ENCODE measurements at places on chromosomes 6 and 20.

GRCh38 chr6:108732091-108732870 is 115.9 kb upstream of the ARMC2 start:
- DNase-seq, result no peak

DNA sequence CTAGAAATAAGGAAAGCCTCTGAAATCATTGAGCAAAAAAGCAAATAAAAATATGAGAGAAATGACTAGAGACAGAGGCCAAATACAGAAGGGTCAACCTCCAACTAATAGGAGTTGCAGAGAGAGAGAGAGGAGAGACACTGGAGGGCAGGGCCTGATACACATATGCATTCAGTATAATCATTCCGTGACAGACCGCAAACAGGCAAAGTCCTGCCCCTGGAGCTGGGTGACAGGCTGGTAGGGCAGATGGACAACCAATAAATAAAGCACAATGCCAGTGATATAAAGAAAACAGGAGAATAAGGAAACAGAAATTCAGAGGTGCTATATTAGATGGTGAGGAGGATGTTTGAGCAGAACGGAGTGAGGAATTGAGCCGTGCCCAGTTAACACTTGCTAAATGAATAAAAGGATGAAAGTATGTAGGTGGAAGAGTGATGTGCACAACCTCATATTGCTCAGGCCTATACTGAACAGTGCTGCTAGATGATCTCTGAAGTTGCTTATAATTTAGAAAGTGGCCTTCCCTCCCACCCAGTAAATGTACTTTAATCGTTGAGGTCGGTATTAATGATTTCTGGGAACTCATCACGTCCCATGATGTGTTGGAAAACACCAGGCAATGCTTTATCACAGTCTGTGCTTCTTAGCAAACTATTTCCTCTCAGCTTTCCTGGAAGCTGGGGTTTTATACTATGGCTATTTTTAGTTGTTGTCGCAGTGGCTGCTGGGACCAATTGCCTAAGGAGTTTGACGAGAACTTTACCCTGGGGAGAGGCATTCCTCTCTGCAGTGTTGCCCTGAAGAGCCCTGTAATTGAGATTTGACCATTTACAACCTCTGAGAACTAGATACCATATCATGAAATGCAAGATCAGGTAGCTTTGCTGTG is 37.6 kb upstream of the CLIC5 start:
- DNase-seq, result no peak

DNA sequence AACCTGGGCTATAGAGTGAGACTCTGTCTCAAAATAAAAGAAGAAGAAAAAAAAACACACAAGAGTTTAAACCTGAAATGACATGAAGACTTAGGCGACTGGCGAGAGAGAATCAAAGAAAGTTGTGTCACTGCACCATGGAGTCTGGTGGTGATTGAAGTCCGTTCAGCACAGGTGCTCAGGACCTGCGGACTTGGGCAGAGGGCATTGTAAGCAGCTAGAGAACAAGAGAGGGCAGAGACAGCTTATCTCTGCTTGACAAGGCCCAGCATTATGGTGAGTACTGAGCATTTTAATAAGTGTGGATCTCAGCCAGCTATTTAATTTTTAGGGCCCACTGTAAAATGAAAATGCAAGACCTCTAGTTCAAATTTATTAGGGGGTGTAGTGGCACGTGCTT is 31.5 kb downstream of the BANF2 start:
- no peak for DNase-seq

DNA sequence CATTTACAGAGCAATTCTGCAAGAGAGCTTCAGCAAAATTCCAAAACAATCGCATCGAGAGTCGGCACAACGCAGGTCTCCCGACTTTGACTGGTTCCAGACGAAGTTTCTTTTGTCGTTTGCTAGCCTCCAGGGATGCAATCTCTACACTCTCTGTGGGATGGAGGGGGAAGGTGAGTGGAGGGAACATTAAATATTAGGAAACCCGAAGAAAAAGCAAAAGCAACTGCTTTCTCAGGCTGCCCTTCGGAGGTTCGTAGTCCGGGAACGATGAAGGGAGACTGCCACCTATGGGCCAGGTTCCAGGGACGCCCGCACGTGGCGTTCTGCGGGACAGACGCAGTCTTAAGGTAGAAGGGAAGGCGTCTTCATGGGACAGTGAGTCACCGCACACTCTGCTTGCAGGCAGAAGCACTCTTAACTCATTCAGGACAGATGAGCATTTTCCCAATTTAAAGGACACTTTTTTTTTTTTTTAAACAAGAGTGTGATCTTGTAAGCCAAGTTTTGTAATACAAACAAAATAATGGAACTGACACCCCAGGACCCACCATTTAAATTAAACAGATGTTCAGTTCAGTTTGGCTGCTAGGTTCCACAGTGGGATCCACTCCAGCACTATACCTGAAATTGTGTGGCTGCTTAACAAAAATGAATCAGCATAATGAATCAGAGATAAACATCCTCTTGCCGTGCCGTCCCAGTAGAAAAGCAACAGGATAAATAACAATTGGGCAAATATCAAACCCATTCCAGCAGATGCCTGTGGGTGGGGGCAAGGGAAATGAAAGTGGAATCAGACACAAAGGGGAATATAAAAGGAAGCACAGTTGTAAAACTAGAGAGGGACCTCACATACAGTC is 65.8 kb upstream of the ARMC2 start:
- peak; percentile 70 for DNase-seq

DNA sequence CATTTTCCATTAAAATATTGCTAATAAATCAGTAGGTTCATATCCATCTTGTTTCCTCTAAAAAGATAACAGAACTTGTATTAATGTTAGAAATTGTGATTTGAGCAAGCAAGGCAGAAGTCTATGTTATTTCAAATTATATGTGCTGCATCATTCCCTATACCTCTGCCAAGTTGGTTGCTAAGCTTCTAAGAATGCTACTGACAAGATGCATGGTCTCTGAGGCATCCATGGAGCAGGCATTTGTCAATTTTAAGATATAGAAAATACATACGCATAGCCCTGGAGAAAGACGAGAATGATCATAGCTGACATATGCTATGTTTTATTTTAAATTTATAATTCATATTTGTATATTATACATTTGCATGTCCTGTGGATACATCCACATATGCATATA is 168.3 kb upstream of the THEMIS start:
- DNase-seq, result no peak

DNA sequence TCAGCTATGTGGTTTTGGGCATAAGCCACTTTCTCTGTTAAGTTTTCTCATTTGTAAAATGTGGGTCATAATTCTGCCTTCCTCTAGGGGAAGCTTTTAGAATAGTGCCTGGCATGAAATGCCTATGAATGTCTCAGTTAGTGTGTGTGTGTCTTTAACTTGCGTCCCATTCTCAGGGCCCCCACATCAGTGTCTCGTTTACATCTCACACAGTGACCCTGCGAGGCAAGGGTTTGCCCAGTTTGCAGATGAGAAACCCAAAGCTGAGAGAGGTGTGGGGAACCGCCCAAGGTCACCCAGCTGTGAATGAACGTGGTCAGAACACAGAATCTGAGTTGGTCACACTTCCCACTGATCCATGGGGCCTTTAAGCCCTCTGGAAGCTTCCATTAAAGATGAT is 14.1 kb downstream of the DYNLRB1 start:
- DNase-seq, result no peak

- no peak for DNase-seq
These were observed 34.8 kb upstream of the CD83 start for GRCh38 chr6:14082771-14083170.

DNA sequence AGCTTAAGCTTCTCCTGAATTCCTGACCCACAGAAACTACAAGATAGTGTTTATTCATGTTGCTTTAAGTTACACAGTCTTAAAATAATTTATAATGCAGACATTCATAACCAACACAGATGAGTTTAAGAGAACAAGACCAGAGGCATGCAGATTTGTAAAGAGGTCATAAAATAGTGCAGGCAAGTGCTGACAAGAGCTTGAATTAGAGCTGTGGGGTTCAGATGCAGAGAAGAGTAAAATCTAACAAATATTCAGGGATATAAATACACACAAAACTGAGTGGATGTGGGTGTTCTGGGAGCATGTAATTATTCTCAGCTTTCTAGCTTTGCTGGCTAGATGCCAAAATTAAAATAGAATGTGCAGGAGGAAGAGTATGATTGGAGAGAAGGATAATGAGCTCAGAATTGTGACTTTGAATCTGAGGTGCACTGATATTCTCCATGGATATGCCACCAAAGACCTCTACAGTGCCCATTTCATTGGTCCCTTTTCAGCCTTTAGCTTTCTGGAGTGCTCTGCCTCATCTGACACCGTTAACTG is 291.9 kb upstream of the SGK1 start:
- no peak for DNase-seq

- DNase-seq, result no peak
These were observed 42.3 kb downstream of the ASXL1 start for GRCh38 chr20:32400476-32400875.

- DNase-seq, result no peak
These were observed 541.7 kb upstream of the FLRT3 start for GRCh38 chr20:14879020-14879697.

DNA sequence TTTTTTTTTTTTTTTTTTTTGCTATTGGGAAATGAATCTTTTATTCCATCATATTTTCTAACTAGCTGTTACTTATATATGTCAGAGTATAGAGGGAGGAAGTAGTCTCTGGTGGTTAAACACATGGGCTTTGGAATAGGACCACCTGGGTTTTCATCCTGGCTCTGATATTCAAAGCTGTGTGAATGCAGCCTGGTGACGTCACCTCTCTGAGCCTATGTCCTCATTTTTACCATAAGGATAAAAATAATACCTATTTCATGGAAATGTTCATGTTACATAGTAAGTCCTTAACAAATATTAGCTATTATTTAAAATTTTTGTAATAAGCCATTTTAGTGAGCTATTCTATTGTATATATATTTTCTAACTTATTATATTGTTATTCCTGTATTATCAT is 58.8 kb upstream of the TOX2 start:
- no peak for DNase-seq

DNA sequence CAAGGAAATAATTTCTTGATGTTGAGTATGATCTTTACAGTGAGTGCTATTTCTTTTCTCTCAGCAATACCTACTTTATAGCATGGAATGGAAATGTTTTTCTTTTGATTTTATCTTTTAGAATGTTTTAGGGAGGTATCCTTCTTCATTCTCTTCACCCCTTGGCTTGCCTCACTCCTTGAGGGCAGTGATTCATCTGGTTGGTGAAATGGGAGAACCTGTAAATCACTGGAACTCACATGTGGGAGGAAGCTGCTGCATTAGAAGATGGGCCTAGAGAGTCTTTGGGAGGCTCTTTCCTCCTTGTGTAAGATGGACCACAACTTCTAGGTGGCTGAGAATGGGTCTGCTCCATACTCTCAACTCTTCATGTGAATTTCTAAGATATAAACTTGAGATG is 244.8 kb upstream of the SYNCRIP start:
- DNase-seq, result no peak

GRCh38 chr6:124573953-124574352 is 388.3 kb upstream of the RNF217 start:
- no peak for DNase-seq

GRCh38 chr20:52269321-52269720 is 77.7 kb upstream of the ZFP64 start:
- DNase-seq, result no peak

GRCh38 chr6:131545317-131545716 is 27.7 kb upstream of the ARG1 start:
- no peak for DNase-seq
